ENCODE measurements at places on chromosomes 13 and 19.

DNA sequence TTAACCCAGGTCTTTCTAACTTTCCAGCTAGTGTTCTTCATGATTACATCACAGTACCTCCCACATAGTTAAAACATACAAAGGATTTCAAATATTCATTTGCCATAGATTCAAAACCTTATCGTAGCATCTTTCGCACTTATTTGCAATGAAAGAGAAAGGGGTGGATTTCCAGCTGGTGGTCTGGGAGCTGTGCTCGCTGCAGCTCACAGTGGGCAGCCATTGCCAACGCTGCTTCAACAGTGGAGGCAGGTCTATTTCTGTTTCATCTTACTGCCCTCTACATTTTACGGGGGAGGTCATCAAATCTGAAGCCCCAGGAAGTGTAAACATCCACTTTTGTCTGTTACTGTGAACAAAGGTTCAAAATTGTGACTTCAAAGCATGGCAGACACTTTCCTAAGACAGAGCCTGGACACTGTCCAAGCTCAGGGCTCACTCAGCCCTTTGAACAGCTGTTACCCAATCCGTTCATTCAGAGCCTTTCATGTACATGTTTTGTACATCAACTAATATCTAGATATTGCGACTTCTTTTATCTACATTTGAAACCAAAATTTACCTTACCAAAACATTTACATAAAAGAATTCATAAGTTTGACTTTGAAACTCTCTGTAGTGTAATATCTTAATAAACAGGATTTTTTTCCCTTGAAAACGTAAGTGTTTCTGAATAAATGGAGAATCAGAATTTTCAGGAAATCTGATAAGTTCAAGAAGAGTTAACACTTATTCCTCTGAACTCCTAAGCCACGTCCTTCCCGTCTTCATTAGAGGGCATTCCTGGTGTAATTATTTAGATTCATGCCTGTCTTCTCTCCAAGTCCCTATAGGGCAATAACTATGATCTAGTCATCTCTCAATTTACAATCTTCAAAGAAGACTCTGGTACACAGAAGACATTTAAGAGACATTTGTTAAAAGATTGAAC is 25.1 kb downstream of the STARD13 start:
- DNase-seq: no peak

- no peak for DNase-seq
These were observed 50.8 kb downstream of the LATS2 start for GRCh38 chr13:21010621-21011020.

GRCh38 chr19:19514215-19514657 is 1.1 kb downstream of the TSSK6 start:
- DNase-seq: no peak

DNA sequence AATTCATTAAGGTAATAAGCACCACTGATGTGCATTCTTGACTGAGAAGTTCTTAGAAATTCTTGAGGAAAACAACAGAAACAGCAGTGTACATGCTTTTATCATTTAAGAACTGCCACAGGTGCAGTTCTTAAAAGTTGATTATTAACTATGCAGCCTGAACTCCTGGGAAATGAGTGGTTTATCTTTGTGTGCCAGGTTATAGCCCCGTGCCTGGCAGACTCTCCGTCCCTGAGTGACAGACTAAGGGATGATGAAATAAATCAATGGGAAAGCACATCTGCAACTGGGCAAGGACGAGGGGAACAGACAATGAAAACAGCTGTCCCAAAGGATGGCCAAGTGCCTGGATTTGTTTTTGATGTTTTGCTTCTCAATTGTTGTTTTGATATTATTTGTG is 84.4 kb upstream of the SPATA13 start:
- no peak for DNase-seq

GRCh38 chr19:11159598-11160439 is 4.2 kb upstream of the SPC24 start:
- no peak for DNase-seq

DNA sequence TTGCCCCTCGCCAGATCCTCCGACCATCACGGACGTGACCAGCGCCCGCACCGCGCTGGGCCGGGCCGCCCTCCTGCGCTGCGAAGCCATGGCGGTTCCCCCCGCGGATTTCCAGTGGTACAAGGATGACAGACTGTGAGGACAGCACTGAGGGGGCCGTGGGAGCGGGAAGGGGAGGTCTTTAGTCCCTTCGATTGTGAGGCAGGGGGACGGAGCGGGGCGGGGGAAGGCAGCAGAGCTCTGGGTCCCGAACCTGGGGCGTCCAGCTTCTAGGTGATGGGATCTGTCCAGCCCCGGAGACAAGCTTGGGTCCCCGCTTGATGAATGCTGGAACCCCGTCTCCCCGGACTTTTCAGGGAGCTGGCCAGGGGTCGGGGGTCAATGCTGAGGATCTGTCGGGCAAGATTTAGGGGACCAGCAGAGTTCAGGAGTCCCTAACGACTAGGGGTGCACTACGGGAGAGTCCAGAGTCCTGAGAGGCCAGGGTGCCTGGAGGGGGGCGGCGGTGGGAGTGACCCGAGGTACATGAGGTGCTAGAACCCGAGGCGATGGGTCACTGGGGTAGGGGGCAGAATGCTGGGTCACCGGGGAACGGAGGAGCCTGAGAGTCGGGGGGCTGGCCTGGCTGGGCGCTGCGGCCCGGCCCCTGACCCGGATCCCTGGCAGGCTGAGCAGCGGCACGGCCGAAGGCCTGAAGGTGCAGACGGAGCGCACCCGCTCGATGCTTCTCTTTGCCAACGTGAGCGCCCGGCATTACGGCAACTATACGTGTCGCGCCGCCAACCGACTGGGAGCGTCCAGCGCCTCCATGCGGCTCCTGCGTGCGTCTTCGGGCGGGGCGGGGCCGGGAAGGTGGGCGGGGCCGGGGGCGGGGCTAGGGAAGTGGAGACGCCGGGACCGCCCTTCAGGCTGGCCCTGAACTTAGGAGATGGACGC is 14.6 kb downstream of the VSIG10L start:
- DNase-seq: no peak

GRCh38 chr13:22828081-22828480 is 352.7 kb upstream of the SGCG start:
- no peak for DNase-seq

DNA sequence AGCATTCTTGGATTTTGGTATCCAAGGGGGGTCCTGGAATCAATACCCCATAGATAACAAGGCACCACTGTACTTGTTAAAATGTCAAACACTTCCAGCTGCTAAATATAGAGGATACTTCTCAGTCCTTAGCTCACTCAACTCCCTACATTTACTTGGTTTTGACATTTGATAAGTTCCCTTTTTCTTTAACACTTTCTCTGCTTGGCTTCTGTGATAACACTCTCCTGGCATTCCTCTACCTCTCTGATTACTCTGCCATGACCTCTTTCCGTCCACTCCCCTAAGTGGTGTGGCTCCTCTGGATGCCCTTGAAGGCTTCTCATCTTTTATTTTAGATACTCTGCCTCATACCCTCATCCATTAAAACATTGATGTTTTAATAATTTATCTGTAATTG is 65.2 kb downstream of the MICU2 start:
- DNase-seq: no peak

DNA sequence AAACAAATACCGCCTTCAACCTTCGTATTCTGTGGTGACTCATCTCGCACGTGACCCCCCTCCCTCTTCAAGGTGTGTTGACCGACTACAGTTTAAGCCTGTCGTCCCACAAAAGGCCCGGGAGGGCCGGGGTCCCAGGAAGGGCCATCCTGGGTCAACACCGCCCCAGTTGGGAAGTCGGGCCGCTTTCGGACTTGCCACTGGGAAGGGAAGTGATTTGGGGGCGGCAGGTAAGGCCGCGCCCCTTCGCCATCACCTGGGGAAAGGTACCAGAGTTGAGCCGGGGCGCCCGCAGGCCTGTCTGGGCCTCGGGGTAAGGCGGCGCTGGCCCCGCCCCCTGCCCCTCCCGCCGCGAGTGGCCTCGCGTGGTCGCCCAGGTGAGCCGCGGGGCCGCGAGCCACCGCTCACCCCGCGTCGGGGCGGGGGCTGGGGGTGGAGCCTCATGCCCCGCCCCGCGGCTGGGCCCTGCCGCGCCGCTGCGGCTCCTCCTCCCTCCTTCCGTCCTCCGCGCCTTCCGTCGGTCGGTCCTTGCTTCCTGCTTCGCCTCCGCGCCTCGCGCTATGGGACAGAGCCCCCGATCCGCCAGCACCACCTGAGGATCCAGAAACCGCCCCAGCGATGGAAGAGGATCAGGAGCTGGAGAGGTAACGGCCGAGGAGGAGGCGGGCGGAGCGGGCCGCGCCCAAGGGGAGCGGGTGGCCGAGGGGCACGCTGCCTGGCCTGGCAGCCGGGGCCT is at the start of gene POLR1D:
TSS of gene POLR1D (plus strand) at position 527 of the 736 bp plus-strand sequence. CDS start at position 619, 92 bp downstream.
- DNase-seq: peak; percentile 33

DNA sequence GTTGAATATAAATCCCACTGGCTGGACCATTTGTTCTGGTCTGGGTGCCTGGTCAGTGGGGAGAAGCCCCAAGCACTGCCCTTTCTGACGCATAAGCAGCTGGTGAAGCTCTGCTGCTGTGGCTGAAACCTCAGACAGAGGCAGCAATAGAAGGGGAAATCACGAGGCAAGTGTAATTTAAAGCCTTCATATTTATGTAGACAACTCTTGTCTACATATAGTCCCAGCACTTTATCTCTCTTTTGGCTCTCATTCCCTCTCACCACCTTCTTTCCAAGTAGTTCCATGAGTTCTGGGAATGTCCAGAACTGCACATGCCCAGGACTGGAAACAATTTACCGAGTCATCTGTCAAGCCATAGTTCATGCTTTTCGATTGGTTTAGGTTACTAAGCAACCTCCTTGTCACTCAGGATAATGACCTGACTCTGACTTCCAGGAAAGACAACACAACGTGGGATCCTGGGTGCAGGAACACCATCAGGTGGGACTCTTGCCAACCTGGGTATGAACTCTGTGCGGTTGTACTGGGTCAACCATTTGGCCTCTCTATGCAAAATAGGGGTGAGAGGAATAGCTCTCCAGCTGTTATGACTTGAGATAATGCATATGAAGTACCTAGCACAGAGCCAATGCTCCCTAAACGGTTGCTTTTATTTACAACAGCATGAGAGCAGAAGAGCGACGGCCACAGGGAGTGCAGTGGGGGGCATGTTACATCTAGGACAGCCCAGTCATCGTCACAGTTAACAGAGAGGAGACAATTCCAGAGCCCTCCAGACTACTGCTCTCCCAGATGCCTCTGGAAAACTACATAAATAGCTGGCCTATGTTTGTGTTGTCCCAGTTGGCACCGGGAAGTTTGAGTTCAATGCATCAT is 321.9 kb downstream of the FOXO1 start:
- DNase-seq: no peak

DNA sequence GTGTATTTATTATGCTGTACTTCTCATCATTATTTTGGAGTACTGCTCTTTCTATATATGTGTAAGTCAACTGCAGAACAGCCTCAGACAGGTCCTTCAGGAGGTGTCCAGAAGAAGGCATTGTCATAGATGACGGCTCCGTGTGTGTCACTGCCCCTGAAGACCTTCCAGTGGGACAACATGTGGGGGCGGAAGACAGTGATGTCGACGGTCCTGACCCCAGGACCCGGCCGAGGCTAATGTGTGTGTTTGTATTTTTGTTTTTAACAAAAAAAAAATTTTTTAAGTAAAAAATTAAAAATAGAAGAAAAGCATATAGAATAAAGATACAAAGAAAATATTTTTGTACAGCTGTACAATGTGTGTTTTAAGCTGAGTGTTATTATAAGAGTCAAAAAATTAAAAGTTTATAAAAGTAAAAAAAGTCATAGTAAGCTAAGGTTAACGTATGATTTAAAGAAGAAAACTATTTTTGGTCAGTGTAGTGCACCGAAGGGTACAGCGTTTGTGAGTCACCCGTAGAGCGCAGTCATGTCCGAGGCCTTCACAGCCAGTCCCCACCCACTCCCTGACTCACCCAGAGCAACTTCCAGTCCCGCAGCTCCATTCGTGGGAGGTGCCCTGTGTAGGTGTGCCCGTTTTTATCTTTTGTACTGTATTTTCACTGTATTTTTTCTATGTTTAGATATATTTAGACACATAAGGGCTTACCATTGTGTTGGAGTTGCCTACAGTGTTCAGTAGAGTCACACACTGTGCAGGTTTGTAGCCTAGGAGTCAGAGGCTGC is 42.2 kb upstream of the SPACA7 start:
- no peak for DNase-seq

DNA sequence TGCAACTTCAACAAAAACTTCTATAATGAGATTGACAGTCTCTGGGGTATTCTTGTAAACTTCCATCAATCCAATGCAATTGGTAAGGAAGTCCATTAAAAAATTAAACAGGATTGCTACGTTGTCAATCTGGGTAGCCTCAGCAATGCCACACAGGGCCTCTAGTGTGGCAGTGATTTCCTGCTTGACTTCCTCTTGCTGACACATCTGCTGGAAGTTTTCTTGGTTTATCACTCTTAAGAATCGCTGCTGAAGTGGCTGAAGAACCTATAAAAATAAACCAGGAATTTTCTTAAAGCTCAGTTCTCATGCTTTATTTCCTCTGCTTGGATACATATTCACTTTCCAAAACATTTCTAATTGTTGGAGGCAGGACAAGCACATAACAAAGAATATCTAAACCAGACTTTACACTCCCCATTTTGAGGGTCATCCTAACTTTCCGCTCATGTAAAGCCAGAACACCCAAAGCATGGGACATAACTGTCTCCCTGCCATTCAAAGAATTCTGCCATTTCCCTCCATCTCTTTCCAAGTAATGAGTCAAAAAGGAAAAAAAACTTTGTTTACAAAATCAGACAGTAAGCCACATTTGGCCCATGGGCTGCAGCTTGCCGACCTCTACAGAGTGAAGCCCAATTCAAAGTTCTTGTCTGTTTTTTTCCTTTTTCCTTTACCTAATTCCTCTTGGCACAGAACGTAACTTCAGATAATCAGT is 23.2 kb upstream of the EEF1AKMT1 start:
- no peak for DNase-seq

DNA sequence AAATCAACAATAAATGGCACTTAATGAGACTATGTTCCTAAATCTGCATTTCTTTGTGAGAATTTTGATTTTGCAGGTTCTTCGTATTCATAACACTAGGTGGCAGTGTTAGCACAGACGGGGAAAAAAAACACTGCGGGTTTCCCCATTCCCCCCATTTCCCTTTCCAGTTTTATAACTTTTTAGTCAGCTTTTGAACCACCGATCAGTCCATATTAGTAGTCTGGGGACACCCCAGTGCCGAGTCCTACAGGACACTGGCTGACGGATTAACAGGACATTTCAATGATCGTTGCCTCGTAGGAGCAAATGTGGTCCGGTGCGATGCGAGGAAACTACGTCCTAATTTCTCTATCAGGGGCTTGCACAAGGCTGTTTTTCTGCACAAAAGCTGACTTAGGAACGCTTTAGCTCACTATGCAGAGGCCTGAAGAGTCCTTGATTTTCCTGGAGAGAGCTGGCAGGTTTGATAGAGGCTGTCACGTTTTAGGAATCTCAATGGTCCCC is 234.3 kb downstream of the LMO7 start:
- no peak for DNase-seq

- no peak for DNase-seq
These were observed 52.6 kb upstream of the URAD start for GRCh38 chr13:28041031-28041461.

GRCh38 chr13:22765547-22765946 is 415.2 kb upstream of the SGCG start:
- DNase-seq: no peak

- DNase-seq: no peak
These were observed 58.9 kb upstream of the TM9SF2 start for GRCh38 chr13:99442273-99442895.

- no peak for DNase-seq
These were observed 10.3 kb downstream of the PDE4A start for GRCh38 chr19:10430505-10431253.

- no peak for DNase-seq
These were observed 420.4 kb downstream of the EFNB2 start for GRCh38 chr13:106115081-106115480.

- no peak for DNase-seq
These were observed 6.0 kb upstream of the RSPH6A start for GRCh38 chr19:45821103-45821521.
